ENCODE measurements at places on chromosomes 5 and 9.

GRCh38 chr5:180050121-180050940 lies 21.2 kb downstream of the RNF130 start:
- DNase-seq: no peak

GRCh38 chr5:64930672-64931318 lies 162.1 kb downstream of the CWC27 start:
- no peak for DNase-seq

DNA sequence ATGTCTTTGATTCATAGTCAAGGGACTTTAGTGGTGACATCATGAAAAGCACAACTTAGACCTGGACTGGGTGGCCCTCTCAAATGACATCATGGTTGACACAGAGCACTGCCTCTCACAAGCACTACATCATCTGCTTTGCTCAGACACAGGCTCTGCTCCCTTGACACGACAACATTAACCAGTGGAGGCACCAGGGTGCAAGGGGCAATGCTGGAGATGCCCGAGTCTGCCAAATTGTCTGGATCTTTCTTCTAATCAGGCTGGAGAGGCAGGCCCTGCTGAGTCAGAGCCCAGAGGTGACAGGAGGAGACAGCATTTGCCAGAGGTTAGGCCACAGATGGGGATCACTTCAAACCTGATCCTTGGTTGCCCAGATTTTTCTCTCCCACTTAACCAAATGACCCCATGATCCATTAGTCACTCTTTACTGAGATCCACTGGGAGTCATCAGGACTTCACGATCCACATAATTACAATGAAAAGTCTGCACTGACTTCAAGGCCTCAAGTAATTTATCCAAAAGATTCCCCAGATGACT lies 174.4 kb downstream of the SLIT3 start:
- DNase-seq: no peak

- DNase-seq: no peak
Observed at GRCh38 chr9:117043159-117043558, 356.1 kb downstream of the TRIM32 start.

GRCh38 chr9:106092083-106092482 lies 397.7 kb downstream of the TMEM38B start:
- no peak for DNase-seq

- no peak for DNase-seq
Observed at GRCh38 chr5:157816682-157817386, 42.1 kb downstream of the CLINT1 start.

DNA sequence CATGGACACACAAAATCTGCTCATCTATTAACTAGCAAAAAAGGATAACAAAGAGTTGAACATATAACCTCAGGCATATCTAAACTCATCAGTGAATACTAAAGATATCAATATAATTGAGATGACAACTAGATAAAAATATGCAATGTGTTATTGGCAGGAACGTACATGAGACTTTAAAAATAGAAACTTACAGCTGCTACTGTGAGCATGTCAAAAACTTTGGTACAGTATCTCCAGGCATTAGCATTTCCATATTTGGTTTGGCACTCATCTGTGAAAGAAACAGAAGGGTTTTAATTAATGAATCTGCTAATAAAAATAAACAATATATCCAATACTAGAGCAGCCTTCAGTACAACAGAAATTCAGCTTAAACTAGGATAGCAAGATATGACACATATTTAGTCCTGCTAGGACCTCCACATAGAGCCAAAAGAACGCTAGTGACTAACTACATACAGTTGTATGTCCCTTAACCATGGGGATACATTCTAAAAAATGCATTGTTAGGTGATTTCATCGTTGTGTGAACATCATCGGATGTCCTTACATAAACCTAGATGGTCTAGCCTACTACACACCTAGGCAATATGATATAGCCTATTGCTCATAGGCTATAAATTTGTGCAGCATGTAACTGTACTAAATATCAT lies 10.5 kb upstream of the SCAI start:
- no peak for DNase-seq

Data from cortex of kidney (tissue), 1 donor.